ENCODE measurements at places on chromosomes 4 and X. TPM values are rescaled to one million over a fixed set of nuclear protein-coding genes. Genes with fewer than 3 reads are reported as not detected.

The ADGRL3 gene
- 23.5 TPM for total RNA-seq

GRCh38 chr4:126614356-126614855 lies 1018.4 kb upstream of the INTU start:
- H3K4me3 ChIP-seq = no peak overlapping the region
- H3K27me3 ChIP-seq = no peaks in the 10 kb centered on the region
- no peaks in the 10 kb centered on the region for H3K4me1 ChIP-seq
- no peak for DNase-seq
- no peak overlapping the region for H3K27ac ChIP-seq

- H3K27me3 ChIP-seq = no peaks in the 10 kb centered on the region
- no peaks in the 10 kb centered on the region for H3K4me1 ChIP-seq
- no peak for DNase-seq
- no peaks in the 10 kb centered on the region for H3K36me3 ChIP-seq
- H3K27ac ChIP-seq = no peak overlapping the region
- no peak overlapping the region for H3K4me3 ChIP-seq
Measured at GRCh38 chr4:137283737-137284136, 248.6 kb downstream of the PCDH18 start.

DNA sequence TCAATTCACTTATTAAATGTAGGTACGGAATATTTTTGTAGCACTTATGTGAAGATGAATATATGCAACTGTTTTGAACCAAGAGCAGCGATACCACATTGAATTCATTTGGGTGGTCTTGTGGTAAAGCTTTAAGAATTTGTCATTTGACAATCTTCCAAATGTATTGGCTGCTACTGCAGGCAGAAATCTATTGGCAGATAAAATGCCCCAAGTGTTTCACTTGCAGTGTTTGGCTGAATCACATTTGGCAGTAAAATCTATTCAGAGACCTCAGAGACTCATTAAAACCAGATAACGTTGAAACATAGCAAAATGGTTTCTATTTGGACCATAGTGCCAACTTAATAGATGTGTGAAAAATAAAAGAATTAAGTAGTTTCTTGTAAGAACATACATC lies 303.4 kb downstream of the FGF13 start:
- H3K36me3 ChIP-seq = no peaks in the 10 kb centered on the region
- no peak for DNase-seq
- no peak overlapping the region for H3K4me3 ChIP-seq

DNA sequence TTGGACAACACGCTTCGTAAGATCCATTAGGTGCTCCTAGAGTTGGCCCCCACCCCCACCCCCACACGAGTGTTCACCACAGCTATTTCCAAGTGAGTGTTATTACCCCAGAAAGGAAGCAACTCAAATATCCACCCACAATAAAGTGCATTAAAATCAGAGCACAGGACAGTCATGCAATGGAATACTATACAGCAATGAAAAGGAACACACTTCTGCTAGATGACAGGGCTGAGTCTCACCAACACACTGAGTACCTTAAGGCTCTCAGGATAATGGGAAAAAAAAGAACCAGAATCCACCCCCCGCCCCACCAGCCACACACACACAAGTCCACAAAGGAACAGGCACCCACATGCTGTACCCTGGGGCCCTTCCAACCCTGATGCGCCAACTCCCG lies 21.0 kb downstream of the LRPAP1 start:
- H3K27ac ChIP-seq = no peak overlapping the region
- no peaks in the 10 kb centered on the region for H3K27me3 ChIP-seq
- DNase-seq = no peak
- H3K4me1 ChIP-seq = no peaks in the 10 kb centered on the region
- H3K4me3 ChIP-seq = no peak overlapping the region
- peaks cover 9% of the 10 kb centered on the region for H3K36me3 ChIP-seq
